BE2C (cell line): ENCODE measurements at places on chromosomes 16 and 17.

- no peak for DNase-seq
Measured at GRCh38 chr16:49261930-49262329, 19.7 kb downstream of the CBLN1 start.

GRCh38 chr17:81511804-81512561 lies 616 bp downstream of the ACTG1 start:
- DNase-seq: peak; percentile 27

GRCh38 chr17:3710951-3711383 lies 12.7 kb upstream of the HASPIN start:
- no peak for DNase-seq

DNA sequence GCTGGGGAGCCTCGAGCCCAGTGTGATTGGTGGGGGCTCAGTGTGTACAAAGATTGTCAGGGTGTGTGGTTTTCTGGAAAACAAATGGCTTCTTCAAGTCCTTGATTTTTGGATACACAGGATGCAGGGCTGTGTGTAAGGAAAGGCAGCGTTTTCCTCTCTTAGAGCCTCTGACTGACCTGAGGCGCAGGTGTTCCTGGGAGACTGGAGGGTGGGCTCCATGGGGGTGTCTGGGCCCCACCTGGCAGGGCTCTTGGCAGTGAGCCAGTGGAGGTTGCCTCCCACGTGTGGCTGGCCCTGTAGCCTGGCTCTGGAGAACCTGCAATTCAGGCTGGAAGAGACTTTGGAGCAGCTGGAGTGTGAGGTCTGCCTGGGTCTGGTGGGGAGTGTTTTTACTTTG lies 5.0 kb downstream of the FOXK2 start:
- peak; percentile 51 for DNase-seq

DNA sequence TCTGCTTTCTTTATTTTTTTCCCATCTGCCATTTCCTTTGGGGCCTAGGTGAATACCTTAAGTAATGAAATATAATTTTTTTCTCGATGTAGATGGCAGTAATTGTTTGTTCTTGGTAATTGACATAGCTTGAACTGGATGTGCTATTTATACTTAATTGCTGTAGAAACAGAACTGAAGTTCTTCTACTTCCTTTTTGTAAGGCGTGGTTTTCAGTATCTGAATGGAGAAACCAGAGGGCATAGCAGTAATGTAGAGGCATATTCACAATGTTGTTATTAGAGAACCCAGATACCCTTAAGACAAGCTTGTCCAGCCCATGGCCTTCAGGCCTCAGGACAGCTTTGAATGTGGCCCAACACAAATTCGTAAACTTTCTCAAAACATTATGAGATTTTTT lies 16.4 kb downstream of the ATP6V0A1 start:
- DNase-seq: no peak

GRCh38 chr17:80470603-80471002 lies 5.8 kb downstream of the NPTX1 start:
- DNase-seq: no peak

DNA sequence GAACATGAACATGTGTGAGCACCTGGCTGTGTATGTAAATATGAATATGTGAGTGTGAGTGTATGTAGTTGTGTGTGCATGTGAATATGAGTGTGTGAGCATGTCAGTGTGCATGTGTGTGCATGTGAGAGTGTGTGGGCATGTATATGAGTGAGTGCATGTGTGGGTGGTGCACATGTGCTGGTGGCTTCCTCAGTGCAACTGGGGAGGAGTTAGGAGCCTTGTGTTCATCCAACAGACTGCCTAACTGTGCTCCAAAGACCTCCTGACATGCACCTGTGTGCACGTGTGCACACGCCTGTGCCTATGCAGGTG lies 1.4 kb downstream of the TMEM235 start:
- DNase-seq: no peak

- DNase-seq: no peak
Measured at GRCh38 chr16:87418644-87419043, 26.5 kb downstream of the MAP1LC3B start.

DNA sequence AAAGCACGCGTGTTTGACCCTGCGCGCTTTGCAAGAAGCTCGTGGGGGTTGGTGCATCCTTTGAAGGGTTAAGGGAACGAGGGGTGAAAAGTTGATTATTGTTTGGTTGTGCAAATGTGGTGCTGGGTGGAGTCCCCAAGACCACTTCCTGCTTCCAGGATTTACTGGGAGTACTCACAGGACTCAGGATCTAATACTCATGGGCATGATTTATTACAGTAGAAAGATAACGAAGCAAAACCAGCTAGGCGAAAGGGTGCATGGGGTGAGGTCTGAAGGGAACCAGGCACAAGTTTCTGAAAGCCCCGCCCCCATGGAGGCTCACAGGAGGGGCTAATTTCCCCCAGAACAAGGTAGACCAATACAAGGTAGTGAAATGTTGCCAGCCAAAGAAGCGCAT lies 58.8 kb downstream of the RPTOR start:
- no peak for DNase-seq

DNA sequence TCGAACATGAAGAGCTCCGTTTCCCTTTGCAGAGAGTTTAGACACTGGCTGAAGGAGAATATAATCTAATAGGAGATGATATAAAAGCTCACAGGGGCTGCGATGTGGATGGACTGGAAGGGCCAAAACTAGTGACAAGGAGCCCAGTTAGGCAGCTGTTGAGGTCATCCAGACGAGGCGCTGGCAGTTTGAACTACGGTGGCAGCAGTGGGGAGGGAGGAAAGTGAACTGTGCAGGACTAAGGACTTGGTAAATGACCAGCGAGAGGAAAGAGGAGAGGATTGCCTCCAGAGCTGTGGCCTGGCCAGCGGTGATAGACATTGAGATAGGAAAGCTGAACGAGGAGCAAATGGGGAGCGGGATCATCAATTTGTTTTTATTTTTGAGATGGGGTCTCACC lies 14.6 kb upstream of the YWHAE start:
- DNase-seq: no peak

GRCh38 chr16:61323456-61323855 lies 712.8 kb downstream of the CDH8 start:
- no peak for DNase-seq

DNA sequence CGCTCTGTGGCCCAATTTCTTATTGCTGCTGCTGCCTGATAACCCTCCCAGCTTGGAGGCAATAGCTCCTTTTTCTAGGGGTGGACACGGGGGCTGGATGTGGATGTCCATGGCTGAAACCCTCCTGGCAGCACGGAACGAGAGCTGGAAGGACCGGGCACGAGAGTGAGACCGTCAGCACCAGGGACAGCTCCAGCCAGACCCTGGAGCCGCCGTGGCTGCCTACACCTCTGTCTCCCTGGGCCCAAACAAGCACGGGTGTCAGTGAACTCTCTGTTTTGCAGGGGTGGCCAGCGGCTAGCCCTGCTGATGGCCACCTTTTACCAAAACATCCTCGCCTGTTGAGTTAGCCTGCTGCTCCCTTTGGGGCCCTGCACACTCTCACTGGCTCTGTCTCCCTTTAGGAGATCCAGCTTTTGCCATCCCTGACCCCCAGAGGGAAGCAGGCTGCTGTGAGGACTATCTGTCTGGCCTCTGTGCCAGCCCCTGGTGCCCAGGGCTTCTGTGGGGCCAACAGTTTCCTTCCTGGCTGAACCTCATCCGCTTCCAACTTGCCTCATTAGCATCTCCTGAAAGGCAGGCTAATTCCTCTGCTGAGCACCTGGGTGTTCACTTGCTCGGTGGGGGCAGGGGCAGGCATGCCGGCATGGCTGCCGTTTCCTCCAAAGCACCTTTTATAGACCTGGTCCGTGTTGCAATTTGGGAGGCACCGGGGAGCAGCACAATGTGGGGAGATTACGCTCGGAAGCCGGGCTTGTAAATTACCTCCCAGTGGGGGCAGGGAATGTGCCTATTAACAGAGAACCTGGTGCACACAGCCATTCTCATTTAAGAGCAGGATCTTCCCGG lies 118.1 kb downstream of the ENGASE start:
- DNase-seq: no peak

GRCh38 chr16:3819175-3819527 lies 61.4 kb downstream of the CREBBP start:
- no peak for DNase-seq

- no peak for DNase-seq
Measured at GRCh38 chr17:7384489-7385081, 3.7 kb downstream of the TNK1 start.

GRCh38 chr16:72373201-72373600 lies 201.2 kb upstream of the PMFBP1 start:
- no peak for DNase-seq

- DNase-seq: peak; percentile 78
Measured at GRCh38 chr17:38322156-38322779, 21.5 kb downstream of the GPR179 start.

DNA sequence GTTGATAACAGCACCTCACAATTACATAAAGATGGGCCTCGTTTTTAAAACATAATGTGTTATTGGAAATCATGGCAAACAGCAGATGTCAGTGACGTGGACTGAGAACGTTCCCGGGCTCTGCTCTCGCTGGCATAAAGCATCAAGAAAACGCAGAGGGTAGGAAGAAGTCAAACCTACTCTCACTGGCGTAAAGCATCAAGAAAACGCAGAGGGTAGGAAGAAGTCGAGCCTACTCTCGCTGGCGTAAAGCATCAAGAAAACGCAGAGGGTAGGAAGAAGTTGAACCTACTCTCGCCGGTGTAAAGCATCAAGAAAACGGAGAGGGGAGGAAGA lies 110.6 kb downstream of the VPS53 start:
- no peak for DNase-seq

DNA sequence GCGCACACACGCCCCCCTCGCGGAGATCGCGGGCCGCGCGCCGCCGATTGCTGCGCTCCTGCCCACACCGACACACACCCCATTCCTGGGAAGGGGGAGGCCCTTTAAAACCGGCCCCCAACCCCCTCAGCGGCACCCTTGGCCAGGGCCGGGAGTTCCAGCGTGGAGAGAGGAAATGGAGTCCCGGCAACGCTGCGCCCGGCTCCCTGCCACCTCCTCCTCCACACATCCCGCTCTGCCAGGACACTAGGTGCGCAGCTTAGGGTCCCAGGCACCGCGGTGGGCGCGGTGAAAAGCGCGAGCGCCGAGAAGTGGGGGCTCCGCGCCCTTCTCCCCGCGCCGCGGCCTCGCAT lies 397 bp downstream of the CDC42EP4 start:
- DNase-seq: no peak

GRCh38 chr17:44466339-44466738 lies 36.9 kb downstream of the GPATCH8 start:
- DNase-seq: no peak

DNA sequence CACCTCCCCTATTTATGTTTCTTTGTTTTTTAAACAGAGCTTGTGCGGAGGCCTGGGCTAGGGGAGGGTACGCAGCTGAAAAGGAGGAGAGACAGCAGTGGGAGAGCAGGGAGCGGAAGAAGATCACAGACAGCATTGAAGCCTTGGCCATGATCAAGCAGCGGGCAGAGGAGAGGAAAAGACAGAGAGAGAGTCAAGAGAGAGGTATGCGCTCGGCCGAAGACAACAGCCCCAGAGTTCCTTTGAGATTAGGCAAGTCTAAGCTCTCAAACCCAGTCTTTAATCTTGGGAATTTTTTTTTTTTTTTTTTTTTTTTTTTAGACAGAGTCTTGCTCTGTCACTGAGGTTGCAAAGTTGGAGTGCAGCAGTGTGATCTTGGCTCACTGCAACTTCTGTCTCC lies 20.6 kb downstream of the DNAAF1 start:
- no peak for DNase-seq

- DNase-seq: no peak
Measured at GRCh38 chr16:22675745-22676540, 138.0 kb upstream of the HS3ST2 start.

- DNase-seq: peak; percentile 37
Measured at GRCh38 chr16:85258166-85258565, 145.9 kb upstream of the CIBAR2 start.

DNA sequence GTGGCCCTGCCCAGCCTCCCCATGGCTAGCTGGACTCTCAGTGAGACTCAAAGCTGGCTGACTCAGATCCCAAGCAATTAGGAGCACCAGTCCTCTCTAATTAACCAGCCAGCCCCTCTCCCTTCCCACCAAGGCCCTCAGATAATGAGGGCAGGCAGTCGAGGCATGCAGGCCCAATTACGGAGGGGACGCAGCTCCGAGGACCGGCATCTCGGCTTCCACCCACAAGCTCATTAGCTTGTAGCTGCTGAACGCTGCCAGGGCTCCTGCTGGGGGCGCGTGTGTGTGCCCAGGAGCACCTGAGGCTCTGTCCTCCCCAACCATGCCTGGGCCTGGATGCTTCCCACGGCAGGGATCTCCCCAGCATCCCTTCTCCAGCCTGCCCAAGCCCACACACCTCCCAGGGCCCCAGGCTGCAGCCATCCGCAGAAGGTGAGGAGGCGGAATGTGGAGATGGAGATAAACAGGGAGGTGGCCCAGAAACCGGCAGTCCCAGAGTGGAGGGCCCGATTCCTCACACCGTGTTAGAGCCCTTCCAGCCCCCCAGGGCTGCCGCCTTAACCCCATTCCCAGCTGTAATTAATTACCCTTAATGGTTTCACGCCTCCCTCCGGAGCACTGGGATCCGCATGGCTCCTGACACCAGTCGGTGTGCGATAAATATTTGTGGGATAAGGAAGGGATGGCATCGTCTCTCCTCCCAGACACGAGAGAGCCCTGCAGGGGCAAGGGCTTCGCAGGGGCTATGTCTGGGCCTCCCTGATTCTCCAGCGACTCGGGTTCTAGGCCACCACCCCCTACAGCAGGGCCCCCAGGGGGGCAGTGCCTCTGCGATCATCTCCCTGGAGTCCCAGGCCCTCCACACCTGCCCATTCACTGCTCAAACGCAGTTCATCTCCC lies 42.2 kb downstream of the RPH3AL start:
- DNase-seq: no peak

DNA sequence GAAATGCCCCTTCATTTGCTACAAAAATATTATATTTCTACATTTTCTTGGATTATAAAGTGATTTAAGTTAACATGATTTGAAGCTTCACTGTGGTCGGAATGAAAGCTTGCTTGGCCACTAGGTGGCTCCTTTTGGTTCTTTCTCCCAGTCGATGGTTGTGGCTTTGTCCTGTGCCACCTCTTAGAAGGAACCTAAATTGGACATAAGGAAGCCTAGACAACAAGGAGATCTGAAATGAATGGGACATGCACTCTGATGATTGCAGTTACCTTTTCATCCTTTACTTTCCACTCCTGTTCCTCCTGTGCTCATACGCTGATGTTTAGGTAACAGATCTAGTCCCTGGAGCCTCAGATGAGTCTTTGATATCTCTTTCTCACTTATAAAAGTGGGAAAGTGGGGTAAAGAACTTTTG lies 39.2 kb downstream of the FTO start:
- peak; percentile 19 for DNase-seq

- DNase-seq: no peak
Measured at GRCh38 chr16:2235695-2236336, 428 bp upstream of the DNASE1L2 start.

GRCh38 chr17:61756561-61756960 lies 106.8 kb downstream of the BRIP1 start:
- no peak for DNase-seq
